SHP77 treated with DMSO at 0.1 percent for 48 hours (cell line): ENCODE measurements at places on chromosomes 6 and 20.

DNA sequence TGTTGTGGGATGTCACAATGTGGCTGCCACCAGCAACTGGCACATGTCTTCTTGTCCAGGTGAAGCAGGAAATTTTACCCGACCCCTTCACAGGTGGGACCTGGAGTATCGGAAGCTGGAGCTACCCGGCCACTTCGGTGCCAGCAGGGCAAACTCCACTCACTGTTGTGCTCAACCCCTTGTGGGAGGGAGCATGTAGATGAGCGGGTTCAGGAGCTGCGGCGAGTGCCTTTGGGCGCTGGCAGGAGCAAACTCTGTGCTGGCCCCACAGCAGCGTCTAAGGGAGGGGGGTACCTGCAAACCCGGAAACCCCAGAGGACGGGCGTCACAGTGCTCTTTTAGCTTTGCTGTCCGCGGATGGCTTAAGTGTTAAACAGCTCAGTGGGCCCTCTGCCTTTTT is 20.7 kb upstream of the SULF2 start:
- DNase-seq, result no peak

GRCh38 chr6:2940010-2940850 is 31.1 kb downstream of the SERPINB6 start:
- DNase-seq, result no peak

GRCh38 chr20:5316188-5317158 is at the start of gene PROKR2:
PROKR2 (minus strand) TSS chr20:5316954; CDS start chr20:5314369, 2,585 bp downstream.
- DNase-seq, result no peak

- DNase-seq, result no peak
Observed at GRCh38 chr6:131636880-131637792, at the start of gene ENPP3. ENPP3 (plus strand) TSS chr6:131637302; CDS start chr6:131637385, 83 bp downstream.

GRCh38 chr6:12555267-12555666 is 161.3 kb upstream of the PHACTR1 start:
- no peak for DNase-seq

DNA sequence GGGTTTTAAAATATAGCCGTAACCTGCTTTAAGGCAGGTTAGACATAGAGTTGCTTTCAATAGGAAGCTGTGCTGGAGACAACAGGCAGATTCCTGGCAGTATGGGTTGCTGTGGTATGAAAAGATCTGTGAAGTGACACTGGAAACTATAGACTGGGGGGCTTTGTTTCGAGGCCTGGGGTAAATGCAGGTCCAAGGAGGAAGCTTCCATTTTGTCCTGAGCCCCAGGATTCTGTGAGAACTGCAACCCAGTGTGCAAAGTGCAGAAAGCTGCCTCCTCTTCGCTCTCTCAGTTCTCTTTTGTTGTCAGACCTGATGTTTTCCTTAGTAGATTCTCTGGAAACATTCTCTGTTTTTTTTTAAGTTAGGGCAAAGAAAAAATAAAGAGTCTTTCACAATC is 86.9 kb downstream of the LYRM4 start:
- DNase-seq, result no peak

DNA sequence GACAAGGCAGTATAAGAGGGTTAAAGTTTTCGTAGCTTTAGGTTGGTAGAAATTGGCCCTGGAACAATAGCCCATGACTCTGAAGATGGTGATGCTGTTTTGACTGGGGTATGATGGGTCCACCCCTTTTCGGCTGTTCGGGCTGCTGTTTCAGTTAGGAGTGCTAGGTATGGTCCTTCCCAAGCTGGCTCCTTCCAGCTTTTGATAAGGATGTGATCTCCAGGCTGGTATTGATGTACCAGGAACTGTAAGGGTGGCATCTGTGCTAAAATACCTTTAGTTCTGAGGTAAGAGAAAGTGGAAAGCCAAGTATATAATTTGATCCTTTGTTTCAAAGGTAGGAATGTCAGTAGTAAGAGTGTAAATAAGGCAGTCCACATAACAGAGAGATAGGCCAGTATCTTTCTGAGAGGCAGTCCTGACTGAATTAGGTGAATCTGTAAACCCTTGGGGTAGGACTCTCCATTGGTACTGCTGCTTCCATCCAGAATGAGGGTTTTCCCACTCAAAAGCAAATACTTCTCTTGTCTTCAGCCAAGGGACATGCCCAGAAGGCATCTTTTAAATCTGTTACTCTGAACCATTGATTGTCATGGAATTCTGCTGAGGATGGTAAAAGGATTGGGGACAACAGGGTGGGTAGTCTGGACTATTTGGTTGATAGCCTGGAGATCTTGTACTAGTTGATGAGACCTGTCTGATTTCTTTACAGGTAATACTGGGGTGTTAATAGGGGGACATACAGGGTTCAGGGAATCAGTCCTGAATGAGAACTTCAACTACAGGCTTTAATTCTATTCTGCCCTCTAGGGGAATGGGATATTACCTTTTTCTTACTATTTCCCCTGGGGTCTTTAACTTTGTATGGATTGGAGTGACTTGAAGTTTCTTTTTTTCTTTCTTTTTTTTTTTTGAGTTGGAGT is 6.1 kb upstream of the ZNFX1 start:
- no peak for DNase-seq

DNA sequence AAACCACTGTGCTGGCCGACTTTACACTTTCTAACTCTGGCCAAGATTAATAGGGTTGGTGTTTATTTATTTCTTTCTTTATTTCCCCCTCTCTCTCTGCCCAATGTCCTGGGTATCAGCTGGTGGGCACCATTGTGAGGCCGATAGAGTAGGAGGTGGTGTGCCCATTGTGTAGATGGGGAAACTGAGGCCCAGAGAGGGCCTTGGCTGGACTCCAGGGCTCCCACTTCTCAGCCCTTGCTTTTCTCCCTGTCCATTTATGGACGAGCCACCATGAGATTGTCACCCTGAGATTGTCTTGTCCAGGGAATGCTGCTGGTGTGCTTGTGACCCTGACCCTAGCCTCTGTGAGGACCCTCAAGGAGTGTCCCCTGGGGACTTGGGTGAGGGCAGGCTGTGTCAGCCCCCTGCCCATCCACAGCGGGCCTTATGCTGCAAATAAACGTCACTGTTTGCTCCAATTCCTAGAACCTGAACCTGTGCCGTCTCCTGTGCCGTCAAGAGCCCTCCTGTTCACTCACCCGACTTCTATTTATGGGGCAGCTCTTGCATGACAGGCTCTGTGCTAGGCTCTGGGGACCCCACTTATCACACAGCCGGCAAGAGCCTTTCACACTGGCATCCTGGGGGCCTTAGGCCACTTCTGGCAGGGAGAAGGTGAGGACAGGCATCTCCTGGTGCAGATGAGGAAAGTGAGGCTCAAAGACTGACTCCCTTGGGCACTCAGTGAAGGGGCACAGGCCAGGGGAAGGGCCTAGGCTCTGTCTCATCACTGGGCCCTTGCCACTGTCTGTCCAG is 24.8 kb downstream of the SUN5 start:
- DNase-seq, result no peak

- DNase-seq, result no peak
Observed at GRCh38 chr6:167737205-167737830, 89.4 kb upstream of the AFDN start.

DNA sequence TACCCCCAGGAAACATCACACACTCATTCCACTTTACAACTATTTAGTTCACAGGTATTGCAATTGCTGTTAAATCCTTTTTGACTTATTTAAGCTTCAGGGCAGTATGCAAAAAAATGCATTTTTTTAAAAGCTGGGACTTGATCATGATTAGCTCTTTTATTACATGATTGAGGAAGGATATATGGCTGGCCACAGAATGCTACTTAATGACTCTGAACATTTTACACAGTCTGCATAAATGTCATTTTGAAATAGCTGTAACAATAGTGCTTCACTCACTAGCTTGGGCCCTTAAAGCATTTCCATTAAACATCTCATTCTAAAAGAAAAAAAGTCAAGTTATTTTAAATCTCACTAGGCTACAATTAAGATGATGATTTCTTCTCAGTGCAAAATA is 429.7 kb downstream of the FRK start:
- no peak for DNase-seq

DNA sequence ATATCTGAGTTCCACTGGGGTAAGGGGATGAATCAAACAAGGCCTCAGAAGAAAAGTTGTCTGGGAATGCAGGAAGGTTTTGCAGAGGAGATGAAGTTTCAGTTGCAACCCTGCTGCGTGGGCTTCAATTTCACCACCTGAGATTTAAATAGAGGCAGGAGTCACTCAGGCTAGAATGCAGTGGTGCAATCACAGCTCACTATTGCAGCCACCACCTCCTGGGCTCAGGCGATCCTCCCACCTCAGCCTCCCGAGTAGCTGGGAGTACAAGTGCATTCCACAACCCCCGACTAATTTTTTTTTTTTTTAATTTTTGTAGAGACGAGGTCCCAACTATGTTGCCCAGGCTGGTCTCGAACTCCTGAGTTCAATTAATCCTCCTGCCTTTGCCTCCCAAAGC is 1.5 kb upstream of the ZNF165 start:
- DNase-seq, result no peak

DNA sequence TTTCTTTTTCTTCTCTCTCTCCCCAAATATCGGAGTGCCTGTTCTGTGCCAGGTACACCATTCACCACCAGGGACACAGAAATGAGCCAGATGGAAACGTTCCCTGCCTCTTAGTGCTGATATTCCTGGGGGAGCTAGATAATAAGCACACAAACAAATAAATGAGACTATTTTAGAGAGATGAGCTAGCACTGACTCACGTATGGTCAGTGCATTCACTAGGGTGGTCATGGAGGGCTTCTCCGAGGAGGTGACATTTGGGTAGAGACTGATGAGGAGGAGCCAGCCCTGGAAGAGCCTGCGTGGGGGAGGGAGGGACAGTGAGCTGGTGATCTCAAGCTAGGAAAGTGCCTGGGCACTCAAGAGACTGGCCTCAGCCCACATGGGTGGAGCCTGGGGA is 252.3 kb upstream of the KCNG1 start:
- no peak for DNase-seq

GRCh38 chr20:57507477-57507876 is 17.5 kb downstream of the CTCFL start:
- no peak for DNase-seq
